Vagina (tissue), 2 donors: ENCODE measurements at places on chromosomes 13 and 19.

DNA sequence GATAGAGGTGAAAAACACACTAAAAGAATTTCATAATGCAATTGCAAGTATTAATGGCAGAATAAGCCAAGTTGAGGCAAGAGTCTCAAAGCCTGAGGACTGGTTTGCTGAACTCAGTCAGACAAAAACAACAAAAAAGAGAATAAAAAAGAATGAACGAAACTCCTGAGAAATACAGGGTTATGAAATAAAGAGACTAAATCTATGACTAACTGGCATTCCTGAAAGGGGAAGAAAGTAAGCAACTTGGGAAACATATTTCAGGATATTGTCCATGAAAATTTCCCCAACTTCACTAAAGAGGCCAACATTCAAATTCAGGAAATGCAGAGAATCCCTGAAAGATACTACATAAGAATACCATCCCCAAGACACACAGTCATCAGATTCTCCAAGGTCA lies 47.8 kb downstream of the UBL3 start:
- no peak for DNase-seq

- no peak for DNase-seq
Measured at GRCh38 chr19:19463348-19464117, 51.8 kb downstream of the TSSK6 start.

GRCh38 chr19:36876993-36877938 lies 26.6 kb downstream of the ZNF345 start:
- DNase-seq: no peak

DNA sequence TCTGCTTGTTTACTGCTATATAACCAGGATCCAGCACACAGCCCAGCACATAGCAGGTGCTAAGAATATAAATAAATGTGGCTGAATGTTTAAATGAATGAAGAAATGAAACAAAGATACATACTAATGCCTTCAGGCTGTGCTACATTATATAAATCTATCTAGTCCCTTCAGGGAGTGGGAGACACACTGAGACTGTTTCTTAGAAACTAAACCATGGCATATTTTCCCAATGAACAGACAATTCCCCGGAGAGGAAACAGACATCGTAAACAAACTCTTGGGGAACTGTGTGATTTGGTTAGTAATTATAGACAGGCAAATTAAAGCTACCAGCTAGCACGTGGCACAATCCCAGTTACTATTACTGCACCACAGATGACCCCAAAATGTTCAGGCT lies 9.7 kb upstream of the FEM1A start:
- no peak for DNase-seq

DNA sequence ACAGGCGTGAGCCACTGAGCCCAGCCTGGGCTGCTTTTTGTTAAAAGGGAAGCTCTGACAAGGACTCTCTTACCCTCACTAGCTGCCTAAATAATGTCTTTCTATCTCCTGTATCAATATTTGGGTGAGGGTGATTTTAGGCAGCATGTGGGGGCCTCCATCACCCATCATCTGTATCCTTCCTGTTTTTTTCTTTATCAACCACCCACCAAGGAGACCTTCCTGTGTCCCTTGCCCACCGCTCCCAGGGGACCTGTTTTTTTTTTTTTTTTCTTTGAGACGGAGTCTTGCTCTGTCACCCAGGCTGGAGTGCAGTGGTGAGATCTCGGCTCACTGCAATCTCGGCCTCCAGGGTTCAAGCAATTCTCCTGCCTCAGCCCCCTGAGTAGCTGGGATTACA lies 5.4 kb upstream of the NDUFB7 start:
- no peak for DNase-seq

DNA sequence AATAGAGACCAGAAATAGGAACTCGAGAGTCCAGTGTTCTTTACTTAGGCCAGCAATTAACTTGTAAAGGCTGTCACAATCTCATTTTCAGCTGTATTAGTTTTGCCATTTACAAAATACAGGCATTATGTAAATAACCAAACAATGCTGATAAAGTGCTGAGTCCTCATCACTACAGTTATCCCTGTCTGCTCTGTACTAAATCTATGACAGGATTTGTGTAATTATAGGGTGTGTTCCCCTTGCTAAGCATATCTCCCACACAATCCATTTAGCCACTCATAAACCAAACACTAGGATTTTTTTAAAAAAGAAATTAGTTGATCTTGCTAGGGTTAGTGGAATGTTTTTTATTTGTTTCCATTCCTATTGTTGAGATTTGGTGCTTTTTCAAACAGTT lies 23.2 kb downstream of the PDX1 start:
- no peak for DNase-seq

GRCh38 chr19:4763021-4763420 lies 28.5 kb upstream of the FEM1A start:
- no peak for DNase-seq

DNA sequence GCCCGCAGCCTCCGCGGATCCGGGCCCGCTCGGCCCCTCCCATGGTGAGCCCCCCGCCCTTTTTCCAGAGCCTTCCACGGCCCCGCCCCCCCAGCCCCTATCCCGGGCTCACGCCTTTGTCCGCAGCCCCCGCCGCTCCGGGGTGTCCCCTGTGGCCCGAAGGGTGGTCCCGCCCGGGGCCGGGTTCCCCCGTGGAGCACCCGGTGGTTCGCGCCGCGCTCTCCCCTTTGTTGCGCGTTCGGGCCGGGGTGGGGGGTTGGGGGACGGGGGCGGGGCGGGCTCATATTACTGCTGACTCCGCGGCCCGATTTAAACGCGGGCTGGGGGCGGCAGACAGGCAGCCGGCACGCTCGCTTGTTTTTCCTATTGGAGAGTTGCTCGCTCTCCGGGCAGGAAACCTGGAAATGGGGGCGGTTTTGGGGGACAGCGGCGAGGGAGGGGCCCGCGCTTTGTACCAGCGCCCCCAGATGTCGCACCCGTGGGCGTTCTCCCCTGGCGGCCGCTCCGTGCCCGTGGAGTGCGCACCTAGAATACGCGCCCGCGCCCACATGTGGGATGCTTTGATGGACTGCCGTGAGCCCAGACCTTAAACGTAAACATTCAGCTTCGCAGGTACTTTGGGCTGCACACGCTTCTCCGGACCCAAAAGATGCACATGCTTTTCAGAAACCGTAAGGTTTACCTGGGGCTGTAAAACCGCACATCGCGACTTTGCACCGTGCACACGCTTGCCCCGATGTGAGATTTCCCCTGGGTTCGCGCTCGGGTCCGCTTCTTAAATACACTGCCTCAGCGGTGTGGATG lies 699 bp downstream of the PTOV1 start:
- no peak for DNase-seq

GRCh38 chr19:45476304-45476703 lies 8.5 kb downstream of the FOSB start:
- DNase-seq: no peak

DNA sequence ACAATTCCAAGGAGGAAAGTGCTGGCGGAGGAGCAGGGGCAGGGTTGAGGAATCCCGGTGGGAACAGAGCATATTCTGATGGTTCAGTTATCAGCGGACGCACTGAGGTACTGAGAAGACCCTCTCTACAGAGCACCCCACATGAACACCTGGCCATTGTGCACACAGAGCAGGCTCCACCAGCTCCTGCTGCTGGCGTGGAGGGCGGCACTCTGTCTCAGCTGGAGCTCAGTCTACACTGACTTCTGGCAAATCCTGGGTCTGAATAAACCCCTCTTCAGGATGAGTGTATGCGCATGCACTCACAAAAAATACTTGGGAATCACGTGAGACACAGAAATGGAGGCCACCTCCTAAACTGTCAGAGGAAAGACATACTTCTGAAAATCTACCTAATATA lies 114.4 kb upstream of the IRS2 start:
- DNase-seq: no peak

- DNase-seq: no peak
Measured at GRCh38 chr13:45184693-45185092, 16.2 kb downstream of the KCTD4 start.

DNA sequence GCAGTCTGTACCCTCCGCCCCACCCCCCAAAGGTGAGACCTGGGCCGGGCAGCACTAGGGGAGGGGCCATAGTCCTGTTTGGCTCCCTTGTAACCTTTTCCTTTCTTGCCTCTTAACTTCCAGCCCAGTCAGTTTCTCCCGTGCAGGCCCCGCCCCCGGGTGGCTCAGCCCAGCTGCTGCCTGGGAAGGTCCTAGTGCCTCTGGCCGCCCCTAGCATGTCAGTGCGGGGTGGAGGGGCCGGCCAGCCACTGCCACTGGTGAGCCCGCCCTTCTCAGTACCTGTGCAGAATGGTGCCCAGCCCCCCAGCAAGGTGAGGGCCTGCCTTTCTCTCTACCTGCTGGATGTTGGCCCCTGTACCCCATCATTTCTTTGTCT lies 10.5 kb upstream of the PRR19 start:
- DNase-seq: no peak

DNA sequence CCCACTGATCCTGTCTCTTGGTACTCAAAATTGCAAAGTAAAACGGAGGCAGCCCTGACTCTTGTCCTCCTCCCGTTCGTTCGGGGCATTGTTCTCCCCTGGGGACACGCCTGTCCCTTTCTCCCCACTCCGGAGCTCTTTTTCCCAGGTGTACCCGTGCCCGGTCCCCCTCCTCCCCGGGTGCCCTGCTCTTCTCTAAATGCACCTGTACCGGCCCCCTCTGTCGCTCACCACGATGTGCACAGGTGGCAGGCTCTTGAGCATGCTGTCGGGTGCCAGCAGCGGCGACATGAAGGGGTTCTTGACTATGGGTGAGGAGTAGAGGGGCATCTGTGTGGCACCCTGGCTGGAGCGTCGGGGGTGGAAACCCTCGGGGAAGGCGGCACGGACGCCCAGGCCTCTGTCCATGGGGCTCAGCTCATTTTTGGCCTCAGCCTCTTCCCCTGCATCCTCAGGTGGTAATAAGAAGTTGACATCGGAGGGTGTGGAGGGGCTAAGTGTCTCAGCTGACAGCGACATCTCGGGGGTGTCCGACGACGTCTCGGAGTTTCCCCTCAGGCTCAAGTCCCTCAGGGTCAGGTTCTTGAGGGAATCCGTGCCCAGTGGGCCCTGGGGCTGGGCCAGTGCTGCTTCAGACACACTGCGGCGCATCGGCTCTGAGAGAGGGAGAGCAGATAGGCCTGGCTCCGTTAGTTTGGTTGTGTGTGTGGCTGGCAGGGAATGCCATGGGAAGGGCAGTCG lies 12.4 kb upstream of the CNFN start:
- no peak for DNase-seq

DNA sequence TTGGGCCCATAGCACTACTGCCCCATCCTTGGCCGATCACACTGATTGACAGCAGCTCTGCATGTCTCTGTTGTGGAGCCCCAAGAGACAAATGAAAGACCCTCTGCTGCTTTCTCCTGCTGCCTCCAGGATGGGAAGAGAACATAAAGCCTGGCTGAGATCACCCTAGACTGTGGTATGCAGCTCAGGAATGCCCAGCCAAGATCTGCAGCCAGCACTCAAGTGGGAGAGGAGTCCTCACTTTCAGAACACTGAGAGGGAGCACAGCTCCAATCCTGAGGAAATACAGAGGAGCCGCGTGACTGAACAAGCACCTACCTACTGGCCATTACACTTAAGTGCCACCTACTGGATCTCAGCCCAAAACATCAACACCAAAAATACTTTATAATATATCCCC lies 203.0 kb downstream of the POSTN start:
- DNase-seq: no peak

GRCh38 chr13:78662467-78662866 lies 3.5 kb upstream of the OBI1 start:
- DNase-seq: no peak

DNA sequence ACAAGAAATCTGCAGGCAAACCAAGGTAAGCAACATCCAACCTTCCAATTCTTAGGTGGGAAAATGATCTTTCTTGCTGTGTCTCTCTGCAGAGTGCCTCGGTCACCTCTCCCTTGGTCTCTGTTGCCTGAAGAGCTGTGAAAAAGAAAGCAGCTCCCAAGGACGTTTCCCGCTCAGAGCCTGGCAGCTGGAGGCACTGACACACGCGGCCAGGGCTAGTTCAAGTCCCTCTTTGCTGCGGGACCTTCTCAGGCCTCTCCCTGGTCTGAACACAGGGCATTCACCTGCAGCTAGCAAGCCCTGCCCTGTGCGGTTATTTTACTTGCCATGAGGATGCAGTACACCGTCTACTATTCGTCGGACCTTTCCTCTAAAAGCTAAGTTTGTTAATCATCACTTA lies 3.8 kb downstream of the MED26 start:
- no peak for DNase-seq
